ENCODE measurements at places on chromosomes 13 and 19.

- DNase-seq: no peak
Measured at GRCh38 chr13:27044837-27045570, 126.6 kb downstream of the USP12 start.

DNA sequence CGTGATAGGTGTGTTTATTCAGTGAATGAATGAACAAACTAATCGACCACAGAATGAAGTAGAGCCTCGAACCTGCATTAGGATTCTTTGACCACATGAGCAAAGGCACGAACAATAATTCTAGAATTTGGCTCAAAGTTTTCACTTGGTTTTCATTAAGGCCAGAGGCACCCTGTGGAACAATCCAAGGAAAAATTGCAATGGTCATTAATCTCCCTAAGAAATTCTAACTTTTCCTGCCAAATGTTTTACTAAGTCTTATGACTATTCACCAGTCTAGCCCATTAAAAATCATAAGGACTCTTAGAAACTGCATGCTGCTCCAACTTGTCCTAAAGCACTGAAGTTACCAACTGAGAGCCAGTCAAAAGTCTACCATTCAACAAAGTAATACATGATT, 271.7 kb downstream of the EFNB2 start:
- DNase-seq: no peak

GRCh38 chr13:114004420-114005205, 30.7 kb upstream of the C13orf46 start:
- DNase-seq: no peak

DNA sequence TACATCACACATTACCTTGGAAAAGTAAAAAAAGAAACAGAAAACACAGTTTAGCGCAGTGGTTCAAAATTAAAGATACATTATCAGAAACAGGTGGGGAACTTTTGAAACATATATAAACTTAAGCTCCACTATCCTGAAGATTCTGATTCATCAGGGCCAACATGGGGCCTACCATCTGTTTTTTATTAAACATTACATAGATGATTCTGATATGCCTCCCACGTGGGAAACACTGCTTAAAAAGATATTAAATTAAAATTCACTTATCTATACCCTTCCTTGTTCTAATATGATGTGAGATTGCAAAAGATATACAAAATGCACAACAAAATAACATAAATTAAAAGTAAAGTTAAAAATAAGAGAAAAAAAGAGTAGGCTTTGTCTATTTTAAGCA, 125.0 kb downstream of the VWA8 start:
- no peak for DNase-seq

DNA sequence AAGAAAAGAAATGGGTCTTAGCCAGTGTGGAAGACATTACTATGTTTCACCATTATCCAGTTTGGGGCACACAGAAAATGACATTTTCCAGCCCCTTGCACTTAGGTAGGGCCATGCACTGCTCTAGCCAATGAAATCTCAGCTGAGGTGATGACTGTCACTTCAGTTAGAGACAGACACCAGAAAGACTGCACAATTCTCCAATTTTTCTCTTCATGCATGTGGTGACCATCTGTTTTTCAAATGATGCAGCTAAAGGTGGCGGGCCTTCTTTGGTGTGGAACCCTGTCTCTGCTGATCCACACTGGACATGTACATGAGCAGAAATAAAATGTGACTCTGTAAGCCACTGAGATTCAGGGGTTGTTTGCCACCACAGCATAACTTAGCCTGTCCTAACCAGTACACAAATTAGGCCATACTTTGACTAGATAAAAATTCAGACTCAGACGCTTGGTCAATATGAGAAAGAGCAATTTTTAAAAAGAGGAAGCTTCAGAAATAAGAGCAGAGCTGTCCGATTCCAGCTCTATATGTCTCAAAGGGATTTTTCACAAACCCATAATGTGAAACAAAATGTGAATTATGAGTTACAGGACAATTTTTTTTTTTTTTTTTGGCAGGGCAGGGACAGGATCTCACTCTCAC, 6.7 kb downstream of the ZNF565 start:
- no peak for DNase-seq
